ENCODE measurements at places on chromosomes 3 and 15. TPM values are rescaled to one million over a fixed set of nuclear protein-coding genes. Genes with fewer than 3 reads are reported as not detected.

Gene DLEC1
- total RNA-seq = 0.05 TPM

Gene WDR93
- 0.13 TPM for total RNA-seq

Gene MYRIP
- not detected for total RNA-seq

Gene RTP1
- total RNA-seq = not detected

Gene NR1I2
- total RNA-seq = not detected

Gene EFCC1
- 0.03 TPM for total RNA-seq

Measured in A549 treated with CORT108297 at 1 μM for 4 hours (cell line).